ENCODE measurements at places on chromosomes 7 and 10.

DNA sequence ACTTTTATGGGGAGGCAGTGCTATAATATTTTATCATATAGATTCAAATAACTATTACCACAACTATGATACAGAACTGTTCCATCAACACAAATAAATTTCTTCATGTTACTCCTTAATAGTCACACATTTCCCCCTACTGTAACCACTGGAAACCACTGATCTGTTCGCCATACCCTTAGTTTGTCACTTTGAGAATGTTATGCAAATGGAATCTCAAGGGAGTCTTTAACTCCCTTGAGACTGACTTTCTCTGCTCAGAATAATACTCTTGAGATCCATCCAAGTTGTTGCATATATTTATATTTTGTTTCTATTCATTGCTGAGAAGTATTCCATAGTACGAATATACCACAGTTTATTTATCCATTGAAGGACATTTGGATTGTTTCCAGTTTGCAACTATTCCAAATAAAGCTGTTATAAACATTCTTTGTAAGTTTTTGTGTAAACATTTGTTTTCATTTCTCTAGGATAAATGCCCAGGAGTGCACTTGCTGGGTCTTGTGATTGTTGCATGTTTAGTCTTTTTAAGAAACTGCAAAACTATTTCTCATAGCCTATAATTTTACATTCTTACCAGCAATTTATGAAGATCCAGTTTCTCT lies 19.7 kb upstream of the PON2 start:
- no peak for DNase-seq

DNA sequence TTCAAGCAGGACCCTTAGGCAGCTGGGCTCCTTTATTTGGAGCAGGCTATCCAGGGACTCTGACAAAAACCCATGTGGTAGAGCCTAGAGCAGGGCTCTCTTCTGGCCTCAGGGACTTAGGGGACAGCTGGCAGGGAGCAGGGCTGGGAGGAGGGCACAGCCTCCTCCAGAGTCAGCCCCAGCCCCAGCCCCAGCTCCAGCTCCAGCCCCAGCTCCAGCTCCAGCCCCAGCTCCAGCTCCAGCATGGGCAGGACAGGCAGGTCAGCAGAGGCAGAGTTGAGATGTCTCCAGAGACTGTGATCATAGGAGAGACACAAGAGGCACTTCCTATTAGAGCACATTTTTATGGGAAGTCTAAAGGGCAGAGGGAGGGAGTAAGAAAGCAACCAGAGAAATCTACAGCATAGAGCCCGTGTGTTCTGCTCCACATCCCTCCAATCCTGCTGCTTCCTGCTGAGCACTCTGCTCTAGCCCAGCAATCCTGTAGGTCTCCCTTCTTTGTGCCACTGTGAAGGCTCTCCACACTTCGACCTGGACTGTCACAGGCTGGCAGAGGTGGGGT lies 13.3 kb upstream of the C10orf53 start:
- DNase-seq = no peak

GRCh38 chr7:98105942-98106544 lies 619 bp upstream of the LMTK2 start:
- no peak for DNase-seq

GRCh38 chr10:31888442-31888841 lies 40.2 kb downstream of the ARHGAP12 start:
- DNase-seq = no peak

GRCh38 chr10:48607356-48608278 lies 2.7 kb upstream of the ARHGAP22 start:
- DNase-seq = no peak

- no peak for DNase-seq
Observed at GRCh38 chr10:75956624-75957023, 525.2 kb downstream of the LRMDA start.

GRCh38 chr10:130300608-130301020 lies 164.4 kb downstream of the GLRX3 start:
- no peak for DNase-seq

- DNase-seq = peak; percentile 78
Observed at GRCh38 chr10:23344241-23344841, at the start of gene C10orf67. C10orf67 (minus strand) TSS chr10:23344797; CDS start chr10:23344774, 23 bp downstream.

DNA sequence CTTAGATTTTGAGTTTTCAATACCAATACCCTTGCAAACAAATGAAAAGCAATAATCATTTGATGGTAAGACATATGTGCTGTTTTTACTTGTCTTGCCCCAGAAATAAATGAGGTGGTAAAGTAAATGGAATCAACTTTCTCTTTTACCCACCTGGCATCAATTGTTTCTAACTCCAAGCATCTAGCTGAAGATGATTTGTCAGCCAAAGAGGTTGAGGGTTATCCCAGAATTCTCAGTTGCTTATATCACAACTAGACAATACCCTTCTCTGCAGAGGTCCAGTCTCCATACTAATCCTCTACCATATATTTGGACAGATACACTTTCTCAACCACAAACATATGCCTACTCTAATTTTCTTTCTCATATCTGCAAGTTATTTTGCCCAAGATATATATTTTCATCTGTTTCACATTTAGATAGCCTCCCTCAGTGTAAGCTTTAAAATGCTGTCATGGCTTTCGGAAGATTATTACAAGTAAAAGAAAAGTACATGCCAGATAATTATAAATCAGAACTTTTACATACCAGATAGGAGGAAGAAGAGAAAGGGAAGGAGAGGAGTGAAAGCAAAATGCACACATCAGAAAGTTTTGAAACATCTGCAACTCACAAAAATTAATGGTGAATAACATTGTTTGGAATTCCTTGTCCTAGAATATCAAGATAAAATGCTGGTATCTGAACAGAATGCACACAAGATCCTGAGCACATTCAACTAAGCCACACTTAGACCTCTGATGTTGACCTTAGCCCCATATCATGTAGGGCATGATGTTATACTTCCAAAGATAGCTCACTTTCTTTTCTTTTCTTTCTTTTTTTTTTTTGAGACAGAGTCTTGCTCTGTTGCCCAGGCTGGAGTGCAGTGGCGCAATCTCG lies 146.6 kb downstream of the REEP3 start:
- DNase-seq = no peak

- no peak for DNase-seq
Observed at GRCh38 chr10:22003964-22004281, 393 bp upstream of the DNAJC1 start.

DNA sequence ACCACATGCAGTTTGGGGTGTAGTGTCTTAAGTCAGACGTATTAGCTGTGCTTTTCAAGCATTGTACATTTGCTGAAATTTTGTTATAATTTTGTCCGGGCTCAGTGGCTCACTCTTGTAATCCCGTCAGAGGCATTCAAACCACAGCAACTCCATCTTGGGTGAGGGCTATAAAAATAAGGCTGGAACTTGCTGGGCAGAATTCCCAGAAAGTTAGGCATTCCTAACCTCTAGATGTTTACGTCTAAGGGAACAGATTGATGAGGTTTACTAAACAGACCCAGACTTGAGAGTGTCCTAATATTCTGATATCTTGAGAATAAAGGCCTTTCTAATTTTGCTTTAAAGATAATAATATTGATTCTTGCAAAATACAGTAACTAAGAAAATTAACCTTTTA lies 957.8 kb downstream of the NXPH1 start:
- DNase-seq = no peak

DNA sequence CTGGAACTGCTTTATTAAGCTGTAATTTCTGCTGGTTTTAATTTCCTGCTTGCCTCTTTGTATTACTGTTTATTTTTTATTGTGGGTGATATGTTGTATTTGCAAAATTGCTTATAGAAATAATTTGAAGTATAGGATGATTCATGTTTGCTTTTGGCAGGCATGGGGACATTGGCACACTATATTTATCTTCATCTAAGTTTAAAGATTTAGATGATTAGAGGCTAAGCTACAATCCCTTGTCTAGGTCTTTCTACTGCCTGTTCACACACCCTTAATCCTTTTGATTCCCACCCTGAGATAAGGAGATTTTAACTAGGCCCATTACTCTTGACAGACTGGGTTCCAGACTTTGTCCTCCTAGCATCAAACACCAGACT lies 182.8 kb upstream of the KAT6B start:
- DNase-seq = no peak

DNA sequence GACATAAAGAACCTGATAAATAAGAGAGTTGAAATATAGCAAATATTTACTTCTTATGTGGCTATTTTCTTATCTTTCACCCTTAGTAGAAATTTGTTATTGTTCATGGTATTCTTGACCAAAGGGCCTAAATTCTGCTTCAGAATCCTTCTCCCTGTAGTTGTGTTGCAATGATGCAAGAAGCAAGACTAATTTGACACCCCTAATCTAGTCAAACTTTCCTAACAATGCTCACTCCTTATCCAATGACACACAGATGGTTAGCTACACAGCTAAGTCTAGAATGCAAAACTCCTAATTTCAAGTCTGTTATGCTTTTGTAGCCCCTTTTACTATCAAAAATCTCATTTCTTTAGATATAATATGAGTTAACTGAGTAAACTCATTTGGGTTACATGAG lies 56.1 kb downstream of the TWIST1 start:
- no peak for DNase-seq

GRCh38 chr10:73771722-73772280 lies 10.0 kb upstream of the CHCHD1 start:
- DNase-seq = no peak

DNA sequence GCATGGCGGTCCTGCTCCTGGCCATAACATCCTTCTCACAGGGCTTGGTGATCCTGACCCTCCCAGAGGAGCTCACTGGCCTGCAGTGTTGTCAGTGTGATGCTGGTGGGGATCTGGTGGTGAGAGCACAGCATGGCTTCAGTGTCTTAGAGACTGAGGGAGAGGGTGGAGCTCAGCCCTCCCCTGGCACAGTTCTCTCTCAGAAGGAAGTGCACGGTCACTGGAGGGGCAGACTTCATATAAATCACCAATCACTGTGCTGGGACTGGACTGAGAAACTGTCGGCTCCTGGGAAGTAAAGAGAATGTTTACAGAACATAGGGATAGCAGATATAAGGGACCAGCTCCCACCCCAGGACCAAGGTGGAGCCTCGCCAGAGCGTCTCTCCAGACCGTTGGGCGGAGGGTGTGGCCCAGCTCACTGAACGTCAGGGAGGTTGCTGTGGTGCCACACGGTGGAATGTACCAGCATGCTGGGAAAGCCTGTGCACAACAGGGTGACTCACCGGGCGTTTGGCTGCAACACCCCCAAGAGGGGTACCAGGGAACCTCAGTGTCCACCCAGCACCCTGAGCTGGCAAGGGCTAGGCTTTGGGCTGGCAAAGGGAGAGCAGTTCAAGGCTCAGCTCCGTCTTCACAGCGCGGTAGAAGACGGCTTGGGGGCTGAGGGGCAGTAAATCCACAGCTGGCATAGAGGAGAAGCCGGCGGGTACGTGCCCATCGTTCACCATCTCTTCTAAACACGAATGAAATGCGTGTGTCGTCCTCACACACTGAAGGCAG lies 8.8 kb upstream of the GET4 start:
- DNase-seq = no peak

- no peak for DNase-seq
Observed at GRCh38 chr10:47365431-47366180, 17.4 kb downstream of the RBP3 start.

- DNase-seq = no peak
Observed at GRCh38 chr7:41820111-41820671, 117.3 kb upstream of the INHBA start.

DNA sequence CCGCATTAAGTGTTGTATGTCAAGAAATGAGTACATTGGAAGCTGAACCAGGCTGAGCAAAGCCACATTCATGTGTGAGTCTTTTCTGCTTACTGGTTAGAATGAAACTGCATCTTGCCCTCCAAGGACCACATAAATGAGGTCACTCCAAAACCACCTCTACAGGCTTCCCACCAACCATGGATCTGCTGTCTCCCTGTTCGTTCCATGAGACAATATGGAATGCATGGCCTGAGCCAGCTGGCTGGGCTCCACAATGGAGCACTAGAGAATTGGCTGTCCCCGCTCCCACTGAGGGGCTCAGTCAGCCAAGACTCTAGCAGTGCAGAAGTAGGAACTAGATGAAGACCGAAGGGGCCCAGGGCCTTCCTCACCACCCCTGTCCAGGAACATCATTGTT lies 120.8 kb downstream of the TNS3 start:
- no peak for DNase-seq

DNA sequence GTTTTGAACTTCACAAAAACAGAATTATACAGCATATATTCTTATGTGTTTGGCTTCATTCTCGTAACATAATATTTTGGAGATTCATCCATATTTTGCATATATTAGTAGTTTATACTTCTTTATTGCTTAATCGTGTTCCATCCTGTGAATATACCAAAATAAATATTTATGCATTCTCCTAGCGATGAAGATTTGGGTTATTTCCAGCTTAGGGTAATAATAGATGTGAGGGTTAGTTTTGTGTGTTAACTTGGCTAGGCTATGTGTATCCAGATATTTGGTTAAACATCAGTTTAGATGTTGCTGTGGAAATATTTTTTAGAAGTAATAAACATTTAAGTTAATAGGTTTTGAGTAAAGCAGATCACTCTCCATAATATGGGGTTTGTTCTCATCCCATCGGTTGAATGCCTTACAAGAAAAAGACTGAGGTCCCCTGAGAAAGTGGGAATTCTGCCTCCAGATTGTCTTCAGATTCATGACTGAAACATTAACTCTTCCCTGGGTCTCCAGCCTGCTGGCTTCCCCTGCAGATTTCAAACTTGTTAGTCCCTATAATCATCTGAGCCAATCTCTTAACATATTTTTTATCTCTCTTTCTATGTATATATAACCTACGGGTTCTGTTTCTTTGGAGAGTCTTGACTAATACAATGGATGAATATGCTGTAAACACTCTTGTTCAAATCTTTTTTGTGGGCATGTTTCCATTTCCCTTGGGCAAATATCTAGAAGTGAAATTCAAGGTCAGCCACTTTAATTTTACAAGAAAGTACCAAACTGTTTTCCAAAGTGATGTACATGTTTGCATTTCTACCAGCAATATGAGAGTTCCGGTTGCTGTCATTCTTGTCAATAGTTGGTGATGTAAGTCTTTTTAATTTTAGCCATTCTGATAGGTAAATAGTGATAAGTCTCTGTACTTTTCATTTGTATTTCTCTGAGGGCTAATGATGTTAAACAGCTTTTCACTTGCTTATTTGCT lies 48.7 kb downstream of the PDK4 start:
- no peak for DNase-seq

DNA sequence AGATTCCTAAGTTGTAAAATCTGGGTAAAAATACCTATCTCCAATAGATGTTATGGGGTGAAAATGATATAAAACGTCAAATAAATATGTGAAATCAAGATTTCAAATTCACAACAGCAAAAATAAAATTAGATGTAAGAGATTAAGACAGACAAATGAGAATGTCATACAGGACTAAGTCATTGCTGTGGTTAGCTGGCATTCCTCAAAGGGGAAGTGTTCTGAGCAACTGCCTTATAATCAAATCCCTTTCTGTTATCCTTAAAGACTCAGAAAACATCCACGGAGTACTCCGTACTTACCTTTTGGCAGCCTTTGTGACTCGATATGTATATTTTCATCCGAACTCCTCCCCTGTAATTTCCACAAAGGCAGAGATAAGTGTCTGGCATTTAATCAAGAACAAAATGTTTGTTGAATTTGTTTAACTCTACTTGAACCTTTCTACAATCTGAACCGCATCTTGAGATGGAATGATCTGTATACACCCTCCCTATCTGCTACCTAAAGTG lies 559.6 kb downstream of the GATA3 start:
- no peak for DNase-seq

GRCh38 chr10:28113202-28113601 lies 114.3 kb upstream of the ODAD2 start:
- DNase-seq = no peak
